Inflammatory macrophage treated with lipopolysaccharide for 1 hour (primary cell): ENCODE measurements at places on chromosomes 5 and 9.

GRCh38 chr9:128001779-128002298, 21.1 kb upstream of the EEIG1 start:
- DNase-seq, result peak; percentile 62

DNA sequence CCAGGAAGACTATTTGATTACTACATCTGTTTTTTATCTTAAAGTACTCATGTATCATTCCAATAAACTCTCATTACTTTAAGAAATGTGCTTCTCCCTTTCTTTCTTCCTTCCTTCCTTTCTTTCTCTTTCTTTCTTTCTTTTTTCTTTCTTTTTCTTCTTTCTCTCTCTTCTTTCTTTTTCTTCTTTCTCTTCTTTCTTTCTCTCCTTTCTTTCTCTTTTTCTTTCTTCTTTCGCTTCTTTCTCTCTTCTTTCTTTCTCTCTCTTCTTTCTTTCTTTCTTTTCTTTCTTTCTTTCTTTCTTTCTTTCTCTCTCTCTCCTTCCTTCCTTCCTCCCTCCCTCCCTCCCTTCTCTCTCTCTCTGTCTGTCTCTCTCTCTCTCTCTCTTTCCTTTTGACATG, 298.6 kb upstream of the ANKH start:
- no peak for DNase-seq

DNA sequence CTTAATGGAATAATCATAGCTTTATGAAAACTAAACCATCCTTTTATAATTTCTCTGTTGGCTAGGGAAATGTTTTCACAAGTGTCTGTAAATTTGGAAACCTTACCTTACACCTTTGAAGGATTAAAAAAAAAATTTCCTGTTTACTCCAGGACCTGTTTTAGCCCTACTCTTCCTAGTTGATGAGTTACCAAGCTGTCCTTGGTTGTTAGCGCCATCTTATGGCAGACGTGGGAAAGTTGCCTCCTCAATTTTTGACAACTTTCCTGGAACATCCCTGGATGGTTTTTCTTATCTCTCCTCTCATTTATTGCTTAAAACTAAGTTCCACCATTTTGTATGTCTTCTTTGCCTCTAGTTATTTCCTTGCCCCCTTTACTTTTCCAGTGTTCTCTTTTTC, 25.7 kb downstream of the ZSWIM6 start:
- DNase-seq, result no peak

GRCh38 chr5:180291234-180291940, 496 bp downstream of the MAPK9 start:
- DNase-seq, result no peak

DNA sequence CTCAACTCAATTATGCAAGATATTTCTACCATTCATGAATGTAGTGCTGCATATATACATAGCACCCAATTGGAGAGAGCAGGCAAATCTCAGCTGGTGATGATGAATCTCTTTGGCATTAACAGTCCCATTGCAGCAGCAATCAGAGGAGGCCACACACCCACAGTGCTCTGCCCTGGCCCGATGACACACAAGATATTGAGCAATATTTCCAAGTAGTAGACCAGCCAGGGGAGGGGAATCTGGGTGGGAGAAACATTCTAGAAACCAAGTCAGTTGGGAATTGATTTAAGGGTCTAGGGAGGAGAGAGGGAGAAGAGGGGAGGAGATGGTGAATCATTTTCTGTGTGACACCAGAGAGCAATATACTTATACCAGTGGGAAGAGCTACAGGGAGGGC, 14.9 kb upstream of the C5orf63 start:
- DNase-seq, result peak; percentile 97

DNA sequence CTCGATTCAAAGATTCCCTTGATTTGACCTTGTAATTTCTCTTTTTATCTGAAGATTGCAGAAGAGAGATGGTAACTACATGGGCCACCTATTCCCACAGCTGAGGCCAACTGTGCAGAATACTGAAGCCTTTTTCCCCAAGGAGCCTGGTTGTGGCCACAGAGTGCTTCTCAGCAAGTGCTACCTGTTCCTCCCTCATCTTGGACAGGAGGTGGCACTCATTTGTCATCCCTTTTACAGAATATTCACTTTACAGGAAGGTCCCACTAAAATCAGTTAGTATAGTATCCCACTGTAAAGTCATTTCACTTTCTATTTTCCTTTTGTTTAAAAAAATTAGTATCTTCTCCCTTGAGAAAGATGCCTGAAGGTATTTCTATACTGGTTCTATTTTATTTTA, 346.4 kb downstream of the ARL15 start:
- DNase-seq, result no peak

DNA sequence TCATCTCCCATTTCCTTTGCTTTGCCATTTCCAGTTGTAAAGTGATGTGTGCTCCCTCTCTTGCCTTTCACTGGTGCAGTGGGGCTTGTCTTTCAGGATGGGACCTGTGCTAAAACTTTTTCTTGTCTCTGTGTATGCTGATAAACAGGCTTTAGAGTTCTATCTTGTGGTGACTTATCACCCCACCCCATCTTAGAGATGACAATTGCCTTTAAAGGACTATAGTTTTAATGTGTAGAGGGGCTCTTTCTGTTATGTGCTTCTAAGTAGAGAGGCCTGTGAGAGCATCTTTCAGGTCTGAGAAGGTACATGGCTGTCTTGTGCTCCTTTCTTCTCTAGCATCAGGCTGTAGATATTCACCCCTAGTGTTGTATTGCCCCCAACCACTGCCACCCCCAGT, 21.9 kb downstream of the MAN2A1 start:
- no peak for DNase-seq

- DNase-seq, result peak; percentile 37
Observed at GRCh38 chr9:76687861-76688391, 76.3 kb upstream of the PCA3 start.

DNA sequence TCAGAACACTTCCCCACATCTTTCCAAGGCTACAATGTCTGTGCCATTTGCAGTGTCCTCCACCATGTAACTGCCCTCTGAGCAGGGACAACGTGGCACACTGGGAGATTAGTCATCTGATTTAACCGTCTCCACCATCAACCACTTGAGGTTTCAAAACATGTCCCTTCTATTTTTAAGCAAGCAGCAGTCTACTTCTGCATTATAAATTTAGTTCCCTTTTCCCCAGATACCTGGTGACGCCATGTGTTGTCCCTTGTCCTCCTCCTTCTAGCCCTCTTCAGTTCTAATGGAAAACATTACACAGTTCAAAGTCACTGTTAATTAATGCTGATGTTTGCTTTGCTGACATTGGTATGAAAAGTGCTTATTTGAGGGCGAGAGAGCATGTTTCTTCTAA, 52.8 kb downstream of the ATP10B start:
- peak; percentile 84 for DNase-seq

GRCh38 chr5:123120197-123120596, 31.2 kb downstream of the PRDM6 start:
- no peak for DNase-seq

DNA sequence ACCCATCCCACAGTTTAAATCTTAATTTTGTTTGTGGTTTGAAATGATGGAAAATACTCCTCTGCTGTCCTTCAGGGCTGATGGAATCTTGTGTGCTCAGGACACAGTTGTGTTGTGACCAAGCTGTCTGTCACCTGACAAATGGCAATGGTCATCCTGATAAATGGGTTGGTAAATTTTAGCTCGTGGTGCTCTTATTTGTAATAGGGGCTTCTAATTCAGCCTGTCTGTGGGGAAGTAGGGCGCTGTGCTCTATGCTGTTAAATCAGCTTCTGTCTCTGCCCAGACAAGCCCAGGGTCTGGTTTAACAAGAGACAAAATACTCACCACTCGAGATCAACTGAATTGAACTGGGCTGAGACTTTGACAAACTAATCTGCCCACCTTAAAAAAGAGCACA, 4.5 kb downstream of the LRRTM2 start:
- no peak for DNase-seq

GRCh38 chr9:83706676-83707517, 861 bp downstream of the UBQLN1 start:
- peak; percentile 15 for DNase-seq

GRCh38 chr5:105587963-105588662, 2025.5 kb upstream of the NUDT12 start:
- DNase-seq, result no peak

GRCh38 chr5:54868511-54869483, 116.6 kb downstream of the ESM1 start:
- no peak for DNase-seq

DNA sequence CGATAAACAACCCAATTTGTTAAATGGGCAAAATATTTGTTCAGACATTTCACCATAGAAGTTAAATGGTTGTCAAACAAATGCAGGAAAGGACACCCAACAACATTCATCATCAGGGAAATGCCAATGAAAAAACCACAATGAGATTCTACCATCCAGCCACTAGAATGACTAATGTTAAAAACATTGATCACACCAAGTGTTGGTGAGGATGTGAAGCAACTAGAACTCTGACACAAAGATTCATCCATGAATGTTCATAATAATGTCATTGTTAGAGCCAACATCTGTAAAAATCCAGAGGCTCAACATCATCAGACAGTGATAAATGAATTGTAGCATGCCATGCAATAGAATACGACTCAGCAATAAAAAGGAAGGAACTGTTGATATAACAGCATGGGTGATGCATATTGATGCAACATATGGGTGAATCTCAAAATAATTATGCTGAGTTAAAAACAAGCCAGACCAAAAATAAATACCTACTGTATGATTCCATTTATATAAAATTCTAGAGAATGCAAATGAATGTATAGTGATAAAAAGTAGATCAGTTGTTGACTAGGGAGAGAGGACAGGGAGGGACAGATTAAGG, 55.9 kb upstream of the UNC5A start:
- DNase-seq, result no peak

GRCh38 chr5:15501091-15501791, 1.3 kb downstream of the FBXL7 start:
- DNase-seq, result no peak
